ENCODE measurements at places on chromosomes 13 and 19. TPM values are rescaled to one million over a fixed set of nuclear protein-coding genes. Genes with fewer than 3 reads are reported as not detected.
A peak's percentile ranks its signal among the peaks of the same experiment; 100 is the strongest.

DNA sequence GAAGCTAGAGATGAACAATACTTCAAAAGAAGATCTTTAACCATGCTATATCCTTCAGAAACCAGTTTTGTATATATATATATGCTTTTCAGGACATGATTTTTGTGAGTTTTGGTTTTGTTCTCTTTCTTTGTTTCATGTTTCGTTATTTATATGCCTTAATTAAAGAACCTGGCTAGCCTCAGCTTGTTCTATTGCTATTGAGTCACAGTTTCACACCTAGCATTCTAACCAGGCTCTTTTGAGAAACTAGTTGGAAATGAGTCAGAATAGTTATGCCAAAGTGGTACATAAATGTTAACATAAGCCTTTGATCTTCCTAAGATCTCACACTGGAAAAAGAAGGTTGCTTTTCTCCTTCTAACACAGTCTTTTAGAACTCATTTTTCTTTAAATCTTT, 1925.2 kb downstream of the OLFM4 start:
- no peak for DNase-seq

- no peak for DNase-seq
Observed at GRCh38 chr13:112990783-112991182, 21.8 kb downstream of the MCF2L start.

The SMIM24 gene
- polyA plus RNA-seq, result 0.80 TPM

DNA sequence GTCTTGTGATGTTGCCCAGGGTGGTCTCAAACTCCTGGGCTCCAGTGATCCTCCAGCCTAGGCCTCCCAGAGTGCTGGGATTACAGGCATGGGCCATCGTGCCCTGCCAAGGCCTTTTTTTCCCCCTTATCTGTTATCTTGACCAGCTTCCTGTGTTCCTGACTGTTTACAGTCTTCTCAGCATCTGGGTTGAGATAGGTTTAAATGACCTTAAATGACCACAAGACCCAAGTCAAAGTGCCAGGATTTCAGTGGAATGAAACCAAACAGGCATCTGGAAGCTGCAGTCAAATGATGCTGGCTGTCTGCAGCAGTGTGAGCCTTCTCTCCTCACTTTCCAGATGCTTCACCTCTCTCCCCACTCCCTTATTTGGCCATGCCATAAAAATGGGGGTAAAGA, 114.2 kb upstream of the CLDN10 start:
- DNase-seq, result no peak

DNA sequence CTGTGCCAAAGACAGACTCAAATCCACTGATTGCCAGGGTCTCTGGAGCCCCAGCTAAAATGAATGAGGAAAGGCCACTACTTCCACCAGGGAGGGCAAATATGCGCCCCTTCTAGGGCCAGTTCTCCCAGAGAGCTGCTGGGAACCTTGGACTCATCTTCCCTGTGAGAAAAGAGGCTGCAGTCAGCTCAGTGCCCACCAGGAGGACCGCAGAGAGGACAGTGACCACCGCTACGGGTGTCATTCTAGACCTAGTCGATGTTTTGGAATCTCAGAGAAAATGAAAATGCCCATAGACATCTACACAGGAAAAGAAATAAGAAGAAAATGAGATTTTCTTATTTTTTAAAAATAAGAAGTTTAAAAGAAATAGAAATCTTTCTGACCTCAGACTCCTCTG, 235.1 kb downstream of the UQCRFS1 start:
- DNase-seq, result no peak

- DNase-seq, result no peak
Observed at GRCh38 chr13:75715601-75716523, 79.7 kb downstream of the LMO7 start.

DNA sequence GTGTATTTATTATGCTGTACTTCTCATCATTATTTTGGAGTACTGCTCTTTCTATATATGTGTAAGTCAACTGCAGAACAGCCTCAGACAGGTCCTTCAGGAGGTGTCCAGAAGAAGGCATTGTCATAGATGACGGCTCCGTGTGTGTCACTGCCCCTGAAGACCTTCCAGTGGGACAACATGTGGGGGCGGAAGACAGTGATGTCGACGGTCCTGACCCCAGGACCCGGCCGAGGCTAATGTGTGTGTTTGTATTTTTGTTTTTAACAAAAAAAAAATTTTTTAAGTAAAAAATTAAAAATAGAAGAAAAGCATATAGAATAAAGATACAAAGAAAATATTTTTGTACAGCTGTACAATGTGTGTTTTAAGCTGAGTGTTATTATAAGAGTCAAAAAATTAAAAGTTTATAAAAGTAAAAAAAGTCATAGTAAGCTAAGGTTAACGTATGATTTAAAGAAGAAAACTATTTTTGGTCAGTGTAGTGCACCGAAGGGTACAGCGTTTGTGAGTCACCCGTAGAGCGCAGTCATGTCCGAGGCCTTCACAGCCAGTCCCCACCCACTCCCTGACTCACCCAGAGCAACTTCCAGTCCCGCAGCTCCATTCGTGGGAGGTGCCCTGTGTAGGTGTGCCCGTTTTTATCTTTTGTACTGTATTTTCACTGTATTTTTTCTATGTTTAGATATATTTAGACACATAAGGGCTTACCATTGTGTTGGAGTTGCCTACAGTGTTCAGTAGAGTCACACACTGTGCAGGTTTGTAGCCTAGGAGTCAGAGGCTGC, 42.2 kb upstream of the SPACA7 start:
- DNase-seq, result no peak

- no peak for DNase-seq
Observed at GRCh38 chr19:45739498-45740439, 6.5 kb downstream of the MEIOSIN start.

The CYP4F12 gene
- 8.3 TPM for polyA plus RNA-seq

GRCh38 chr13:24540236-24541126, 27.9 kb upstream of the PARP4 start:
- DNase-seq, result peak; percentile 69

The PRSS57 gene
- 0.70 TPM for polyA plus RNA-seq

DNA sequence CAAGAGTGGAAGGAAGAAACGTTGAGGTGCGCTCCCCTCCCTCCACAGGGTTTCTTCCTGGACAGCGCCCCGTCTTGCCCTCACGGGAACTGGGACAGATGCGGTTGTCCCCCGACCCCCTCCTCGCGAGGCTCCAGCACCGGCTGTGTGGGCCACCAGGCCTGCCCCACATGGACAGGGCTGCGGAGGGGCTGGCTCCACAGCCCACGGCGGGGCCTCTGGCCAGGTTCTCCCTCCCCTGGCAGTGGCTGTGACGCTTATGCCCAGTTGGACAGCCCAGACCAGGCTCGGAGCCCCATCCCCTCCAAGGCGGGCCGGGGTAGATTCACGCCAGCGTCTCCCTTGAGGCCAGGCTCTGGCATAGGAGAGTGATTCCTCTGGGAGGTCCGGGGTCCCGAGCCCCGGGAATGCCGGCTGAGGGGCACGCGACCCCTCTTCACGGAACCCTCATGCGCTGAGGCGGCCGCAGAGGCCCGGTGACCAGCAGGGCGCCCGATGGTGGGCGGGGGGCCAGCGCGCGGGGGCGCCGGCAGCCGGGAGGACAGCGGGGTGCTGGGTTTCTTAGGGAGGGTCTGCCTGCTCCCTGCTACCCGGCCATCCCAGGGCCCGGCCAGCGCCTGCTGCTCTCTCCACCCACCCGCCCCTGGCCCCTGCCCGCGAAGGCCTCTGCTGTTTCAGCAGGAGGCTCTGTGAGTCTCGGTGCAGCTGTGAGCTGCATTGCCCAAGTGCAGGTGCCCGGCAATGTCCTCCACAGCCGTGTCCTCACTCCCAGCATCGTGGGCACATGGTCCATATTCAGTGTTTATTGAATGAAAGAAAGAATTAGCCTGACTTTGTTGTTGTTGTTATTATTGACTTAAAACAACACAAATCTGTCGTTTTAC, 20.3 kb upstream of the GAS6 start:
- DNase-seq, result no peak

The KRTDAP gene
- polyA plus RNA-seq, result not detected

The PTGER1 gene
- 2.2 TPM for polyA plus RNA-seq

- no peak for DNase-seq
Observed at GRCh38 chr19:56124578-56124977, 3.5 kb upstream of the ZNF787 start.

The LIN37 gene
- 18.5 TPM for polyA plus RNA-seq

- DNase-seq, result no peak
Observed at GRCh38 chr13:53778937-53779336, 750.3 kb downstream of the OLFM4 start.

GRCh38 chr13:100451923-100452322, 136.7 kb downstream of the GGACT start:
- no peak for DNase-seq

GRCh38 chr13:47474839-47475238, 526.2 kb downstream of the SUCLA2 start:
- no peak for DNase-seq

GRCh38 chr13:71290963-71291841, 575.8 kb downstream of the DACH1 start:
- no peak for DNase-seq

GRCh38 chr19:13842291-13843103, 34.4 kb upstream of the NANOS3 start:
- DNase-seq, result peak; percentile 93

GRCh38 chr19:10921199-10921909, 7.1 kb downstream of the YIPF2 start:
- DNase-seq, result no peak

- no peak for DNase-seq
Observed at GRCh38 chr19:12952488-12953137, 4.4 kb downstream of the GADD45GIP1 start.

The ELSPBP1 gene
- polyA plus RNA-seq, result not detected

The ZNF442 gene
- polyA plus RNA-seq, result 1.5 TPM

The MAST3 gene
- polyA plus RNA-seq, result 16.1 TPM

- DNase-seq, result peak; percentile 87
Observed at GRCh38 chr19:4633140-4633967, 6.0 kb upstream of the TNFAIP8L1 start.

DNA sequence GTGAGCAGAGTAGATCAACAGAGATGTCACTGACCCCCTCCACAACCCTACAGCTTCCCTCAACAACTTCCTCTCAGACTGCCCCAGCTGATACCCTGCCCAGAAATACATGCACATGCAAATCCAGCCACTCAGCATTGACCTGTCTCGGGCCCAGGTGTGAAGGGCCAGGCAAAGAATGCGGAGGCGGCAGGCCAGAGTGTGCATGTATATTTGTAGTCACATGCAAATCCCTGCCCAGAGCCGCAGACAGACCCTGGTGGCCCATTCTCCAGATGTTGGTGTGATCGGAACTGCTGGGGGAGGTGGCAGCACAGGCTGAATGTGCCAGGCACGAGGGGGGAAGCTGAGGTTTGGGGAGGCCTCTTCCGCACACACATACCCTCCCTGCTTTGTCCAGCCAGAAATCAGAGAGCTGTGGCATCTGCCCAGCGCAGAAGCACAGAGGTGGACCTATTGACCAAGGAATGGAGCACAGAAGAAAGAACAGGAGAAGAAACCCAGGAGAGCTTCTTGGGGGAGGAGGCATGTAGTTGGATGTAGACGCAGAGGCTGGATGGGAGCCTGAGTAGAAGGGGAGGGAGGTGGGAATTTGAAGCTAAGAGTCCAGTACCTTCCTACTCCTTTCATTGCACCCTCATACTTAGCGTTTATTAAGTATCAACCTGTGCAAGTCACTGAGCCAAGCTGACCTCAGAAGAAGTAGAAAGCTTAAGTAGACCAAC, 14.4 kb downstream of the MEF2B start:
- DNase-seq, result no peak

The C19orf18 gene
- 4.2 TPM for polyA plus RNA-seq

DNA sequence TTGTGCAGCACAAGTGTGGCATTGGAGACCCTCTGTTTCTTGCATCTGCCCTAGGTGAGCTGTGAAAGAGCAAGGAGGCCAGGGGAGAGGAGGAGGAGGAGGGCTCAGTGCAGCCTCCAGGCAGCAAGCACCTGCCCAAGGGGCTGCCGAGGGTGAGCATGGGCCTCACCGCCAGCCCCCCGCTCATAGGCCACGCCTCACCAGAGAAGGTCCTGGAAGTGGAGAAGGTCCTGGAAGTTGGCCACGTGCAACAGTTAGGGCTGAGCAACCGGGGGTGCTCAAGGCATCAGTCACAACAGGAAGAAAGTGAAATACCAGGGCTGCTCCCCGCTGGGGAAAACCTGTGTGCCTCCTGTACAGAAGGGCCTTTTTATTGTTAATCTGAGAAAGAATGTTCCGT, 168.9 kb downstream of the TEX29 start:
- DNase-seq, result no peak

DNA sequence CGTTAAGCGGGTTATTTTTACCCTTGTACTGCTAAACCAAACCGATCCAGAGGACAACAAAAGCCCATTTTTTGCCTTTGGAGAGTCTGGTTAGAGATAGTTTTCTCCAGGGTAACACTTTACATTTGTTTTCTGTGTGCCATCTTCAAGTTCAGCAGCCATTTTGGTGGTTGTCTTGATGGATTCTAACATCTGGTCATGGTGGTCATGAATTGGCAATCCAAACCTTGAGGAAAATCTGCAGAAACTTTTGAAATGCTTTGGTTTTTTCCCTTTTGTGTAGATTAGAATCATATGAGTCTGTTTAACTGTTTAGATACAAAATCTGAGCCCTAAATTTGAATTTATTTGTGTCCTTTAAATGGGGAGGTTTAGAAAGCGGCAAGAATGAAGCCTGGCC, 16.6 kb downstream of the HNRNPM start:
- no peak for DNase-seq
